ENCODE measurements at places on chromosomes 3 and 15.
A peak's percentile ranks its signal among the peaks of the same experiment; 100 is the strongest.

GRCh38 chr3:13504161-13504831 lies 24.2 kb downstream of the HDAC11 start:
- DNase-seq, result no peak

GRCh38 chr3:72285502-72285901 lies 500.6 kb upstream of the PROK2 start:
- DNase-seq, result no peak

GRCh38 chr3:13072600-13073325 lies 466 bp downstream of the IQSEC1 start:
- no peak for DNase-seq

- DNase-seq, result no peak
Observed at GRCh38 chr3:138323971-138324370, 5.7 kb downstream of the NME9 start.

GRCh38 chr3:13391308-13391707 lies 28.8 kb downstream of the NUP210 start:
- no peak for DNase-seq

GRCh38 chr3:43870120-43870519 lies 179.4 kb downstream of the ABHD5 start:
- DNase-seq, result peak; percentile 81

- DNase-seq, result no peak
Observed at GRCh38 chr15:74812533-74812932, at the start of gene LMAN1L. Gene LMAN1L (plus strand): TSS chr15:74812835. CDS start chr15:74812855, 20 bp downstream.

DNA sequence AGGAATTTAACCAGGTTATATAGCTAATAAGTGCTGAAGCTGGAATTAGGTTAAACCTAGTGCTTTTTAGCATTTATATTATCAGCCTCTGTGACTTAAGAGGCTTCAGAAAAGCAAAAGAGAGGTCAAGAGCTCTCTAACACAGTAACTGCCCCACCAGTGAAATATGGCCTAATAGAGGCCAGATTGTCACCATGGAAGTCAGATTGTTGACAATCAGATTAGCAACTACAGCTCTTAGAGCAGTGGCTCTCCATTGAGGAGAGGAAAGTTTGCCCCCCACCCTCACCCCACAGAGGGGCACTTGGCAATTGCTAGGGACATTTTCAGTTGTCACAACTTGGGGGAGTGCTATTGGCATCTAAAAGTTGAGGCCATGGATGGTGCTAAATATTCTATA lies 23.3 kb upstream of the LMOD3 start:
- no peak for DNase-seq

GRCh38 chr3:122055215-122055614 lies at the start of gene CD86:
Gene CD86 (plus strand): TSS chr3:122055362. CDS start chr3:122055490, 128 bp downstream.
- DNase-seq, result peak; percentile 21

DNA sequence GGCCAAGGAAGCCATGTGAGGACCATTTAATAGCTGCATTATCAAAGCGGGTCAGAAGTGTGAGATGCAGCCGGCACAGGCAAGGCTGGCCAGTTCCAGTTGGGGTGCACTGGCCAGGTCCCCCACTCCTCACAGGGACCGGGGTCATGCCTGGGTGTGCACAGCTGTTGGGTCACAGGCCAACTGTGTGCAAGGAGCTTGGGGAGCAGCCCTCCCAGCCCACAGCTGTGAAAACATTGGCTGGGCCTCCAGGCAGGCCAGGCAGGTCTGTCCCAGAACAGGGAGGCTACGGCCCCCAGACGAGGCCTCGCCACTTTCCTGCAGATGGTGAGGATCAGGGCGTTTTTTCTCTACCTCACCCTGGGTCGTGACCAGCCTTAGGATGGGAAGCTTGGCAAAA lies 521.0 kb downstream of the NTRK3 start:
- no peak for DNase-seq

GRCh38 chr3:134794950-134795745 lies at the start of gene EPHB1:
Gene EPHB1 (plus strand): TSS chr3:134795260.
- peak; percentile 88 for DNase-seq

GRCh38 chr15:58724466-58724865 lies 25.0 kb downstream of the ADAM10 start:
- no peak for DNase-seq

DNA sequence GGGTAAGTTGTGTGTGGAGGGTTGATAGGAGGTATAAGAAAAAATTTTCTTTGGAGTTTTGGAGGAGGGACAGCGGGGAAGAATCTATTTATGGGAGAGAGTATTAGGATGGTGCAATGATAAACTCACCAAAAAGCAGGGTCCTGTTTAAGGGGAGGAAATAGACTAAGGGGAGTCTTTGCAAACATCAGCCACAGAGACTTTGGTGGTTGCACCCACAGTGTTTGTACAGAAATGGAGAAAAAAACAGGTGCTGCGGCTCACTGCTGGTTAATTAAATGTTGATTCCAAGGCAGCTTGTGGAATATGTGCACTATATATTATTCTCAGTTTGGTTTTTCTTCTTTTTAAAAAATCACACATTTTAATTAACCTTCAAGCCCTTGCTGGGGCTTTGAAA lies 182.1 kb downstream of the NECTIN3 start:
- no peak for DNase-seq

DNA sequence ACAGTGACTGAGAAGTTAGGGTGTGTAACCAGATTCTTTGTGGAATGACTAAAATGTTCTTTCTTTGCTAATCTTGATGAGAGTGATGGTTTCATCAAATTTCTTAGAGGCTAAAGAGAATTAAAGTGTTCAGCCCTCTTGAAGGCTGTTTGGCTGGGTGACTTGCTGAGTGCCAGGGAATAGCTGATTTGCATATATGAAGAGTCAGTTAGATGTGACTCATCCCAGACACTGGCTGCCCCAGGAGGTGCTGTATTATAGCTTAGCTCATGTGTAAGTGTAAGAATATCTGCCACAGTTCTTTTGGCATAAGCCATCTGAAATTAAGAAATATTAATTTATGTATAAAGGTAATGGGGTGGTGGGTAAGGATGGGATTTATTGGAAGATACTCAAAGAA lies 535.1 kb downstream of the NLGN1 start:
- DNase-seq, result peak; percentile 18

DNA sequence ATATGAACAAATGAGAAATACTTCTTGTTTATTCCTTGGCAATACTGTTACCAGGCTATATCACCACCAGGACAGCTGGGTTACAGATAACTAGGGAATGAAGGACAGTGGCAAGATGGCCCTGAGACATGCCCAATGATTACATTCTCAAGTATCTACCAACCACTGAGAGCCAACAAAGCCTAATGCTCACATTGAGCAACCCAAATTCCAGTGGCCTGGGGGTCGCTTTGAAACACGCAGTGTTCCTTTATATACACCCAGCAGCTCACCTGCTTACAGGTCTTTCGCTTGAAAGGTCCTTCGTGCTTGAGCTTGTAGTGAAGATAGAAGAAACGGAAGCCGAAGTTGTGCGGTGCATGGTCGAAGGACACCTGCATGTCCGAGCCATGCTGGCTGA lies 45.1 kb downstream of the SPATA12 start:
- DNase-seq, result no peak

GRCh38 chr3:32302601-32303398 lies 64.3 kb downstream of the CMTM8 start:
- peak; percentile 91 for DNase-seq

DNA sequence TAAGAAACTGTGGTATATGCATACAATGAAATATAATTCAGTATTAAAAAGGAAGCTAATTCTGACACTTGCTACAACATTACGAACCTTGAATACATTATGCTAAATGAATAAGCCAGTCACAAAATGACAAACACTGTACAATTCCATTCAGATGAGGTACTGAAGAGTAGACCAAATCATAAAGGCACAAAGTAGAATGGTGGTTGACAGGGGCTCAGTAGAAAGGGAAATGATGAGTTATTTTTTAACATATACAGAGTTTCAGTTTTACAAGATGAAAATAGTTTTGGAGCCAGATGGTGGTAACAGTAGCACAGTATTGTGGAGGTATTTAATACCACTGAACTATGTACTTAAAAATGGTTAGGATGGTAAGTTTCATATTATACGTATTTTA lies 254.6 kb upstream of the RBMS3 start:
- DNase-seq, result no peak

DNA sequence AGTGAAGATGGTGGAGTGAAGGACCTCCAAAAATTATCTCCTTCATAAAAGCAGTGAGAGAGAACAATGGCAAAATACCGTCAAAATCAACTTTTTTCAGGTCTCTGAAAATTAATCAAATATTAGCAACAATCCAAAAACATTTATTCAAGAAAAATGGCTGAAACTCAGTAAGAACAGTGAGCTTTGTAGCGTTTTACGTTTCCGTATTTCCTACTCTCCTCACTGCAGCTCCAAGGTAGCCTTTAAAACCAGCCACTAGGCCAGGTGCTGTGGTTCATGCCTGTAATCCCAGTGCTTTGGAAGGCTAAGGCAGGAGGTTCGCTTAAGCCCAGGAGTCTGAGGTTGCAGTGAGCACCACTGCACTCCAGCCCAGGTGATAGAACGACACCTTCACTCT lies 38.5 kb downstream of the ATP10A start:
- DNase-seq, result no peak

- peak; percentile 76 for DNase-seq
Observed at GRCh38 chr3:108461661-108462111, 48.7 kb downstream of the MYH15 start.

- DNase-seq, result no peak
Observed at GRCh38 chr3:13193320-13194284, 120.4 kb upstream of the IQSEC1 start.

GRCh38 chr3:48997714-48998637 lies 7.9 kb downstream of the P4HTM start:
- no peak for DNase-seq

DNA sequence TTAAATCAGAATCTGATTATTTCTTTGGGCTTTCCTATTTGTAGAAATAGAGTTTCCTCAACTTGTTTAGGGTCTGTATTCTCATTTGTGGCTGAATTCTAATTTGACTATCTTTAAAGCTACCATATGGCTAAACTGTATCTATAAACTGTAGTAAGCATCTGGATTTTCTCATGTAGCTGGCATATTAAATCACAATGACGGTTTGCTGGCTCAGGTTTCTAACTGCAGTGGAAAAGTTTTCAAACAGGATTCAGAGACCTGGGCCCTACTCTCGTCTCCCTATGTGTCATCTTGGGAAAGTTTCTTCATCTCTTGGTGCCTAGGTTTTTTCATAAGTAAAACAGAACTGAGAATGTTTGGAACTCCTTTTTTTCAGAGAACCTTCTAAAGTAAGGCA lies 68.3 kb downstream of the GALK2 start:
- peak; percentile 93 for DNase-seq

GRCh38 chr3:42600958-42601675 lies 631 bp downstream of the NKTR start:
- peak; percentile 88 for DNase-seq

GRCh38 chr3:194450341-194450740 lies 36.5 kb downstream of the ATP13A3 start:
- DNase-seq, result no peak

DNA sequence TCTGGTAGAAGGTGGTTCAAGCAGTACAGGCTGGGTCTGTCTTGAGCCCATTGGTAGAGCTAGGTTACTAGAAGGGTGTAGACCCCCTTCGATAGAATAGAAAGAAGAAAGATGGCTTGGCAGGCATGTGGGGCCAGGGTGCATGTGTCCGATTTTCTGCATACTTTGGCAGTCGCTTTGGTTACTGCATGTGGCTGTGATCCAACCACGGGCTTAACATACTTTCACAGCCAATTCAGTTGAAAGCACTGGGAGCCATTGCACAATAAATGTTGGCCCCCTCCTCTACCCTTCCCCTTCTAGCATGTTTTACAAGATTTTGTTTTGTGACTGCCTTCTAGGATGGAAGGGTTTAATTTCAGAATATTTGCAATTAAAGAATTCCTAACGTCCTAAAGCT lies 7.2 kb downstream of the ARID3B start:
- no peak for DNase-seq

Measured in umbilical cord (tissue), 2 donors.